ENCODE measurements at places on chromosomes 2 and 18.

DNA sequence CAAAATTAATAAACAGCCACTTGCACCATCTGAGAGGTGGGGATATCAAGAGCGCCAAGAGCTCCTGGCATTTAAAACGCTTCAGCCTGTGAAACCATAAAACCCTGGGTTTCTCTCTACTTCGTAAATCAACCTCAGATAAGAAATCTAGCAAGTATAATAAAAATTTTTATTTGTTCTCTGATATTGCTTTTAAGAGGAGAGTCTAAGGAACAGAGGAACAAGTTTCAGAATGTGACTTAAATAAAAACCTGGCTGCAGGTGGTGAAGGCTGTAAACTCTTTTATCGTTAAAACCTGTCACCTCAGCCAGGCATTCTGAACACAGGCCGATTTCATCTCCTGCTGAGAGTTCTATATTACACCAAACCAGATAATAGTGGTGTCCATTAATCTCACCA is 9.9 kb downstream of the DYTN start:
- no peak for DNase-seq

DNA sequence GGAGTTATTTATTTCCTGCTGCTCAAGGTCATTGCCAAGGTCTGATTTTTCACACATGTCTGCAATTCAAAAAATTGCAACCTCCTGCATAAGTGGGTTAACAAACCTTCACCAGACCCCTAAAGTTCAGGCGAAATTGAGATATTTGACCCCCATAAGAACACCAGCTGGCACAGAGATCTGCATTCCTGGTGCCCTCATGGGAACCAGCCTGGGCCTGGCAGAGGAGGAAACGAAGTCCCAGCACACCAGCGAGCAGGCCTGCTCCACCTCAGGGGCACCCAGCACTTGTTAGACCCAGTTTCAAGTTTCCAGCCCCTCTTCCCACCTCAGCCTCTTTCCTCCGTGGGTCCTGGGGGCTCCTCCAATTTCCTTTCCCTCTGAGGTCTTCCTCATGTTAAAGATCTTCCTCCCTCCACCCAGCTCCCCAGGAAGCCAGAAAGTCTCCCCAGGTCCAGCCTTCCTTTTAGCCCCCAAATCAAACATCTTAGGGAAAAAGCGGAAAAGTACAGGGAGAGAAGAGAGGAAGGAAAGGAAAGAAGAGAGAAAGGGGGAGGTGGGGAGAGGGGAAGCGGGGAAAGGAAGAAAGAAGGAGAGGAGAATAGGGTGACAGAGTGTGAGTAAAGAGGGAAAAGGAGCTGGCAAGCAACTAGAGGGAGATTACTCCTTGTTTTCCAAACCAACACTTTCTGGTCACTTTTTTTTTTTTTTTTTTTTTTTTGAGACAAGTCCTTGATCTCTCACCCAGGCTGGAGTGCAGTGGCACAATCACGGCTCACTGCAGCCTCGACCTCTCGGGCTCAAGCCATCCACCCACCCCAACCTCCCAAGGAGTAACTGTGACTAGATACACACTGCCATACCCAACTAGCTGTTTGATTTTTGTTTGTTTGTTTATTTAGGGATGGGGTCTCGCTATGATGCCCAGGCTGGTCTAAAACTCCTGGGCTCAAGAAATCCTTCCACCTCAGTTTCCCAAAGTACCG is 3.9 kb upstream of the C2orf72 start:
- no peak for DNase-seq

DNA sequence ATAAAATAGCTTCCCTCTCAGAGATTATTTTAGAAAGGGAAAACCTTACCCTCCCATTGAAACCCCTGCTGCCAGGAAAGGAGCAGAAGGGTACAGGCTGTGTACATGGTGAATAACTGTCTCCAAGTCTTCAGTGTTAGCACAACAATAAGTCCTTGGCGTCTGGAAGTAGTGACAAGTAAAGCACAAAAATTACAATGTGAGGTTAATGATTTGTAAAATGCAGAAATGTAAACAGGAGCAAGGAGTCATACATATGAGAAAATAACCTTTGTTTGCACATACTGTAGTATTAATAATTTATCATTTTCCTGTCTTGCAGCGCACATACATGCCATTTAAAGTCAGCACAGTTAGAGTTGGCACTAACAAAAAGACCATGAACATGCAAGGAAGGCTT is 40.5 kb downstream of the ABHD3 start:
- DNase-seq: no peak

GRCh38 chr2:150528861-150529801 is 41.7 kb upstream of the RND3 start:
- no peak for DNase-seq

DNA sequence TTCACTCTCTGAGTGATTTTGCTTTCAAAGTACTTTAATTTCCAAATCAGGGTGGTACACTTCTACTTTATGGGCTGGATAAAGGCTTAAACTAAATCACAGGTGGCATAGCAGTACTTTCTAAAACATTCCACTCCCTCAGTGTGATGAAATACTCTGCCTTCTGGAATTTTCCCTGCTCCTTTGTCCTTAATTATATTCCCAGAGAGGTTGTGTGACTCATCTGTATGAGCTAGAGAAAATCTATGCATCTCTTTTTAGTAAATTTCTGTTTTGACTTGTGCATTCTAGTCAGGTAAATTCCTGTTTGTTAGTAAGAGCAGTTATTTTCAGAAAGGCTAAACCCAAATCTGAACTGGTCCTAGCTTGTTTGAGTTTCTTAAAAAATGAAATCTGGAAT is 29.0 kb upstream of the PLA2R1 start:
- no peak for DNase-seq

GRCh38 chr2:12010779-12011178 is 264.3 kb downstream of the LPIN1 start:
- DNase-seq: no peak

DNA sequence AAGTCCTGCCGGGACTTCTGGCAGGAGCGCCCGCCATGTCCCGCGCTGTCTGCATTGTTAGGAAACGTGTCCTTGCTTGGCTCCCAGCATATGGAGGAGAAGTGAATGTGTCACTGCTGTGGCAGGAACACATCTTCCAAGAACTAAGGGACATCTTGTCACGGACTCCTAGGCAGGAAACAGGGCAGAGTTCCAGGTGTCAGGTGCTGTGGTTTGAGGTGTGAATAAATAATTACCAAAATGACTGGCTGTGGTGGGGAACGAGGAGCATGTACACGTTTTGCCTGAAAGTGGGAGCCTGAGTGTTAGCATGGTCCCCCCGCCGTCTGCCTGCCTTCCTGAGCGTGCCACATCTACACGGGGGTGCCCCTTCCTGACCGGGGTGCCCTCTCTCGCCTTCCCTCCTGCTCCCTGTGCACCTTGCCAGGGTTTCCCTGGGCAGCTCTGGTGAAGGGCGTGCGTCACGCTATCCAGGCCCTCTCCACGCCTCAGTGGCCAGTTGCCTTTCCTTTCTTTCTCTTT is 237.5 kb downstream of the LDLRAD4 start:
- peak; percentile 28 for DNase-seq

- no peak for DNase-seq
Measured at GRCh38 chr18:11078491-11078890, 70.9 kb downstream of the PIEZO2 start.

- DNase-seq: no peak
Measured at GRCh38 chr18:52531836-52532235, 191.8 kb downstream of the DCC start.

DNA sequence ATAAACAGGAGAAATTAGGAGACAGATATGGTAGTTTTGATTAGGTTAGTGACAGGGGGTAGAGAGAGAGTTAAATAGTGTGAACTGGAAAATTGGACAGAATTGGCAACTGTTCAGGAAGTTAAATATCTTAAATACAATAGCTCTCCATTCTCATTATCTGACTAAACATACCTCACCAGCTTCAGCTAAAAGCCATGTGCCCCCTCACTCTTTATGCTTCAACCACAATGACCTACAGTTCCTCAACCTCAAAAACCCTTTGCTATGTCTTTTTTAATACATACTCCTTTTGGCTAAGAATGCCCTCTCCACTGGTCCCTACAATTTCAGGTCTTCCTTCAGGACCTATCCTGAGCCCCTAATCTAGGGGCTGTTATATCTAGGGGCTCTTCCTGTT is 740.2 kb upstream of the ZEB2 start:
- DNase-seq: no peak

DNA sequence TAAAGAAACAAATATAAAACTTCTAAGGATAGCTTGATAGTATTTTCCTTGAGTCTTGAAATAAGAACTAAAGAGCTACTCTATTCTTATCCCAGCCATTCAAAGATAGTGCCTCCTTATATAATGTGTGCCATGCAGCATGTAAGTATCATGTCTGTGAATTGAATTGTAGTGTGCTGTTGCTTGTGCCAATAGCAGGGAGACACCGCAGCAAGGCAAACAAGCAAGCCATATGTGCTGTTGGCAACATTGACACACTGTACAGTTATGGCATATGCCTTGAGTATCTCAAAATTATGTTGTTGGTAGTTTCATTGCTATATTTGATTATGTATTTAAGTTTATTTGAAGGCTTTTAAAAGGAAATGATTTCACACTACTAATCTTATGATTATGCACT is 58.2 kb downstream of the ERBB4 start:
- no peak for DNase-seq

GRCh38 chr2:39851251-39851650 is 72.2 kb upstream of the THUMPD2 start:
- DNase-seq: no peak

DNA sequence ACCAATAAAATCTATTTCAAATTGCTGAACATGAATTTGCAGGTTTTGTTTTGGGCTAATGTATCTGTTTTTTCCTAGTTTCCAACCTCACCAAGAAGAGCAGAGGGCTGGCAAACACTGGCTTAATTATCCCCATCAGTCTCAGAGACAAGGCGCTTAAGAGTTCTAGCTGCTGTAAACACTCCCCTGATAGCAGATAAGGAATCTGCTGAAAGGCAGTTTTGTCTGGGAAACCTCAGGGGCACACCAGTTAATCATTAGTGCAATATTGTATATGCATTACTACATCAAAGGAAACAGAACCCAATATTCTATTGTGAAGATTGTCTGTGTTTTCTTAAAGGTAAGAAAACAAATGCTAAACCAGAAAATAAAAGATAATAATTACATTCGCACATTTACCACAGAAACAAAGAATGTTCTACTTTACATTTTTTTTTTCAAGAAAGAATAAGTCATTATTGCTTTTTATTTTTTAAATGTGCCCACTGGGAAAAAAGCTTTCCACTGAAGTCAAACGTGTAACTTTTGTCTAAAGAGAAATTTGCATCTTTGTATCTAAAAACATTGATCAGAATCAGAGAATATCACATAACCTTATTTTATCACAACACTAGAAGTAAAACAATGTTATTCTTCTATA is 179.1 kb downstream of the ERBB4 start:
- no peak for DNase-seq

DNA sequence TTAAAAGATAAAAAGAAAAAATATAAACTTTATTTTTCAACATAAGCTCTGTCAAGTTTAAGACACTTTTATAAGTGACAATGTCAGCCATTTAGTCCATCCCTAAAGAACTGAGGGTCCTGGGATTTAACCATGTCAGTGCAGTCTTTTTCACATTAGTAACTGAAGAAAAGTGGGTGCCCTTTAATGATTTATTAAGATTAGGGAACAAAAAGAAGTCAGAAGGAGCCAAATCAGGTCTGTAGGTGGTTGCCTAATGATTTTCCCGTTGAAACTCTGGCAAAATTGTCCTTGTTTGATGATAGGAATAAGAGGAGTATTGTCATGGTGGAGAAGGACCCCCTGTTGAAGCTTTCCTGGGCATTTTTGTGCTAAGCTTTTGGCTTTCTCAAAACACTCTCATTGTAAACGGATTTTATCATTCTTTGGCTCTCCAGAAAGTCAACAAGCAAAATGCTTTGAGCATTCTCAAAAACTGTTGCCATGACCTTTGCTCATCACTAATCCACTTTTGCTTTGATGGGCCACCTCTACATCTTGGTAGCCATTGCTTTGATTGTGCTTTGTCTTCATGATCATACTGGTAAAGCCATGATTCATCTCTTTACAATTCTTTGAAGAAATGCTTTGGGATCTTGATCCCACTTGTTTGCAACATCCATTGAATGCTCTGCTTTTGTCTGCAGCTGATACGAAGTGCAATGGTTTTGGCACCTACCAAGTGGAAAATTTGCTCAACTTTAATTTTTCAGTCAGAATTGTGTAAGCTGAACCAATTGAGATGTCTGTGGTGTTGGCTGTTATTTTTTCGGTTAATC is 22.0 kb downstream of the TSPYL6 start:
- no peak for DNase-seq

DNA sequence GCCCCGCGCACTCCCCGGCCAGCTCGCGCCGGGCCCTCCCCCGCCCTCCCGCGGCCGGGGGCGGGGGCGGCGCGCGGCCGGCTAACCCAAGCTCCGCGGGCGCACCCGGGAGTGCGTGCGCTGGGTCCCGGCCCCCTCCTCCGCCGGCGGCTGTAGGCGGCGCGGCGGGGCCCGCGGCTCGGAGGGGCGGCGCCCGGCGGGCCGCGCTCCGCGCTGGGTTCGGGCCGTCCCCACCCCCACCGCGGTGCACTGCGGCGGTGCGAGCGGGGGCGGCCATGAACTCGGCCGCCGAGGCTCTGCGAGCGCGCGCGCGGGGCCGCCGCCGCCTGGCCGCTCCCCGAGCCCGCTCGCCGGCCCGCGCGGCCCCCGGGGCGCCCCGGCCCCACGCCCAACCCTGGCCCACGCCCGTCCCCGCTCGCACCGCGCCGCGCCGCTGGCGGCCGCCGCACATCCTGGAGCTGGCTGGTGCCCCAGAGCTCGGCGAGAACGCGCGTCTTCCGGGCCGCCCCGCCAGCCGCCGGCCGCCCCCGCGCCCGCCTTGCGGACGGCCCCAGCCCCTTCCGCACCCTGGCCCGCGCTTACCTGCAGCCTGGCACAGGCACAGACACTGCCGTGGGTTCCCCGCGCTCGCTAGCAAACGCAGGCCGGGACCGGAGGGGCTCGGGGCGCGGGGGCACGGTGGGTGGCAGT is at the start of gene ZBTB14:
ZBTB14 (minus strand) TSS at position 496 of the 690 bp plus-strand sequence. CDS start 2,480 bp downstream, outside the sequence.
- DNase-seq: peak; percentile 55

- DNase-seq: no peak
Measured at GRCh38 chr2:187093771-187094412, 244.9 kb upstream of the ZSWIM2 start.

DNA sequence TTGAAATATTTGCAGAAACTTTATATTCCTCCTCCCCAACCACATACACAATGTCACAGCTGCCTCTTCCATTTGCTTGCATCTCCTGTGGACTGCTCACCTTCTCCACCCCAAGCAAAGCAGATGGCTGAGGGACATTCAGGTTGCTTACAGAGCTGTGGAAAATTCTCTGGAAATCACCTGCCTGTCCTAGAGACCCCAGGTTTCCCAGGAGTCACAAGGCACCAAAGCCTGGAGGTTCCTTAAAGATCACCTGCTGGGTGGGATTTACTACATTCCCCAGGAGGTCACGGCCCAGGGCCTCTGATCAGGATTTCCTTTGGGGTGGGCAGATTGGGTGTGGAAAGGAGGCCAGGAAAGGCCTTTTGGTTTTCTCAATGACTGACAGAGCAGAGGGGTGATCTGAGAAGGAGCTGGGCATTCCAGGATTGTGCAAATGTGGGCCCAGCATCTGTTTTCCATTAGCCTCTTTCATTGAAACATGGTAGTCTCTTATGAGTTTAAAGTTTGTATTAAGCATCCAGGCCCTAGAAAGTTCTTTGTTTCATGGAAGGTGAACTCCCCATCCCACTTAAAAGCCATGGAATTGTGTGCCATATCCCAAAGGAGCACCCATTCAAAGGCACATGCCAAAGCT is 410.7 kb upstream of the TNP1 start:
- no peak for DNase-seq

GRCh38 chr2:102120261-102120660 is 22.3 kb upstream of the IL1R1 start:
- no peak for DNase-seq
